ENCODE measurements at places on chromosomes 1 and 21.

GRCh38 chr1:225343618-225344017, 84.2 kb downstream of the LBR start:
- no peak for DNase-seq

DNA sequence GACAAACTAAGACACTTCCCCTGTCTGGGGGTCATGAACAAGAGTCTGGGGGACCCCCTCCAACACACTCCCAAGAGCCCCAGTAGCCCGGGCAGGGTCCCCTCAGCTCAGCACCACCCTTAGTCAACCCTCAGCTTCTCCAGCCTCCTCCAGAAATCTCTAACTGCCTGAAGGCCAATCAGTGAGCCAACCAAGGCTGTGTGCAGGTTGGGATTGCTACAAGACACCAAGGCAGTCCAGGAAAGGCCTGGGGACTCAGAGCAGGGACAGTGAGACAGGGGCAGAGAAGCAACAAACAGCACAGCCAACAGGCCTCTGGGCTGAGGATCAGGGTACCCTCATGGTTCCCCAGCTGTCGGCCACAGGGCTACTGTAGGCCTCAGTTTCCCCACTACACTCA, 13.3 kb downstream of the SMIM12 start:
- no peak for DNase-seq

DNA sequence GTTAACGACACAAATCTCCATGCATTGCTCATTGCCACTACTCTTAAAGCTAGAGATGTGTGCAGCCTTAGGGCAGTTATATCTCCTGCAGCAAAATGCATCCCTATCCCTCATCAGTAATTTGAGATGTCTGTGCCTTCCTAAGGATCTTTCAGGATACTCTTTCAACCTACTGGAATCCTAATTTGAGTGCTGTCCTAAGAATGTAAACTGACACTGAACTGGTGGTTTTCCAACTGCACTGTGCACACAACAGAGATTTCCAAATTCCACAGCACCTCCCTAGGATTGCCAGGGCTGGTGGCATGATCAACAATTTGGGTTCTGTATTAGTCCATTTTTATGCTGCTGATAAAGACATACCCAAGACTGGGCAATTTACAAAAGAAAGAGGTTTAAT, 193.9 kb downstream of the LTN1 start:
- DNase-seq, result no peak

- no peak for DNase-seq
Measured at GRCh38 chr1:85224734-85225623, 24.2 kb upstream of the SYDE2 start.

Measured in cortex of kidney (tissue), 1 donor.